ENCODE measurements at places on chromosomes 11 and 22.

GRCh38 chr11:116689413-116690127 is 83.2 kb downstream of the BUD13 start:
- DNase-seq: no peak

GRCh38 chr11:87473174-87473573 is 435.4 kb downstream of the TMEM135 start:
- DNase-seq: no peak

- DNase-seq: no peak
Measured at GRCh38 chr22:31086703-31087330, 5.7 kb downstream of the SMTN start.

- DNase-seq: no peak
Measured at GRCh38 chr11:2317354-2318050, 15.7 kb downstream of the TSPAN32 start.

DNA sequence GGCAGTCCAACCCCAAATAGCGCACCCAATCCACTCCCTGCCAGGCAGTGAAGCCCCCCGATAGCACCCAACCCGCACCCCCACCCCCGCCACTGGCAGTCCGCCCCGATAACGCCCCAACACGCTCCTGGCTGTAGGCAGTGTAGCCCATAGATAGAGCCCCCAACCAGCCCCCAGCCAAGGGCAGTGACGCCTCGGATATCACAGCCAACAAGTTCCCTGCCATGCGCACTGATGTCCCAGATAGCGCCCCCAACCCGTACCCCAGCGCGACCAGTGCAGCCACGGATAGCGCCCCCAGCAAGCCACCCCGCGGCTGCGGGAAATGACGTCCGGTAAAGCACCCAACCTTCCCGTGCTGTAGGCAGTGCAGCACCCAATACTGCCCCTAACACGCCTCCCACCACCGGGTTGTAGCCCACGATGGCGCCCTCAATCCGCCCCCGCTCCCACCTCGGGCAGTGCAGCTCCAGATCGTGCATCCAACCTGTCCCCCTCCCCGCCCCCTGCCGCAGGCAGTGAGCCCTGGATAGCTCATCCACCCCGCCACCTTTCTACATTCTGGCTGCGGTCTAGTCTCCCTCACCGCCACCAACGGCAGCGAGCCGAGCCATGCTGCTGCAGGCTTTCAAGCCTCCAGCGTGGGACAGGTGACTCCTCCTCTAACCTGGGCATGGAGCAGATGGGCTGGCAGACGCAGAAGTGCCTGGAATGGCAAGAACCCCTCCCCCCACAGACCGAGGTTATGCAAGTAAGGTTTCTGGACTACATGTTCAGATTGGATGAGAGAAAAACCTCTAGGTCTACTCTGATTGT is 625 bp downstream of the RFPL2 start:
- DNase-seq: no peak

- no peak for DNase-seq
Measured at GRCh38 chr11:15882876-15883454, 473.4 kb downstream of the SOX6 start.

- DNase-seq: no peak
Measured at GRCh38 chr11:35419830-35420333, 524 bp upstream of the SLC1A2 start.

DNA sequence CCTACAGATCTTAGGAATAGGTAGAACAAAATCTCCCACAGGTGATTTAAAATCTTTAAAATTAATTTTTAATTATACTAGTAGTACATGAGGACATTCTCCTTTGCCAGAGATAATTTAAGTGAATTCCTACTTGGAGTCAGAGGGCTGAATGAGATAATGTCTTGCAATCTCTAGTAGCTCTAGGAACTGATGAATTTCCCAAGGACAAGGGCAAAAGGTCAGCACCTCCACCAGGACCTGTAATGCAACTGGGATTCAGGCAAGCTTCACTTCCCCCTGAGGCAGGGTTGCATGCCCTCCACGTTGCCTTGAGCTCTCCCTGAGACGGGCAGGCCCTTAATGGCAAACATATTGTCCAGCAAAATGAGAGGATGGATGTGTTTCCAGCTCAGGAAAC is 330.3 kb upstream of the PITPNB start:
- DNase-seq: no peak

- DNase-seq: no peak
Measured at GRCh38 chr22:43563571-43563970, 151.8 kb downstream of the MPPED1 start.

DNA sequence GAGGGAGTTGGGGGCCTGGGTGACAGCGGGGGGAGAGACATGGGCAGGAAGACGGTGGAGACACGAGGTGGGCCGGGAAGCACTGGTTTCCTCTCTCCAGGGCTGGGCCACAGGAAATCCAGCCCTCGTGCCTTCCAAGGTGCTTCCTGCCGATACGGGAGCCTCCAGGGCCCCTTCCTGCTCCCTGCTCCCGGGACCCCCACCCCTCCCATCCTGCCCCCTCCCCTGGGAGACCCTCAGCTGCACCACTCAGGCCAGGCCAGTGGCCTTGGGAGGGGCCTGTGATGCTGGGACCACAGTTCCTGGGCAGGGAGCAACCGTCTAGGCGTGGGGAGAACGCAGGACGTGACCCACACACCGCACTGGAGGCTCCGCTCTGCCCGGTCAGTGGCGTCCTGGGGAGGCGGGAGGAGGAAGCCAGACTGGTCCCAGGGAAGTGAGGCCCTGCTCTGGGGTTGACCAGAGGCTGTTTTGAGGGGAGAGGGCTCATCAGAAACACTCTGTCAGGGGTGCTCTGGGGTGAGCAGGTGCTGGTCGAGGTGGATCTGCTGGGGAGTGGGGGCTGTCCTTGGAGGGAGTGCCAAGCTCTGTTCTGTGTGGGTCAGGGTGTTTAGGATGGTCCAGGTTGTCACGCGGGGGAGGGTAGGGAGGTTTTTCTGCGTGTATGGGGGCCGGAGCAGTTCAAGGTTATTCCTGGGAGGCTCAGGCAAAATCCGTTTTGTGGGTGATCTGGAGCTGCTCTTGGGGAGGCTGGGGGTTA is at the start of gene SHANK3:
SHANK3 (plus strand) TSS at position 353 of the 760 bp plus-strand sequence.
- no peak for DNase-seq

- DNase-seq: no peak
Measured at GRCh38 chr22:25782831-25783230, 40.8 kb downstream of the MYO18B start.

DNA sequence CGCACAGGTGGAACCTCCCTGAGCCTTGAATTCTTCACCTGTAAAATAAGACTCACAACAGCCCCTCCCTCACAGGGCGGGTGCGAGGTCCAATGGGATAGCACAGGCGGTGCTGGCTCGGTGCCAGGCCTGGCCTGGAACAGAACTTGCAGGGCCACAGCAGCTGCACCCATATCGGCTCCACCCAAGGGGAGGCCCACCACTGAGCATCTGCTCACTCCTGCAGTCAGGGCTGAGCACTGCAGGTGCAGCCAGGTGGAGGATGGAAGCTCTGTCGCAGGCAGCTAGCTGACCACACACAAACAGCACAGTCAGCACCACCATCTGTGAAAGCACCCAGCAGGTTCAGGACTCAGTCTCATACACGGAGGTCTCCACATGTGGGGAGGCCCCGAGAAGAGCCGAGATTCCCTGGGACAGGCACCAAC is 19.6 kb downstream of the VPS37C start:
- DNase-seq: no peak

GRCh38 chr11:69299023-69299461 is 5.1 kb downstream of the MYEOV start:
- DNase-seq: no peak

GRCh38 chr11:132742929-132743328 is 789.4 kb downstream of the OPCML start:
- DNase-seq: no peak

GRCh38 chr22:30305906-30306626 is 16.8 kb upstream of the CASTOR1 start:
- no peak for DNase-seq

- DNase-seq: no peak
Measured at GRCh38 chr22:36136475-36136874, 24.1 kb downstream of the APOL3 start.

GRCh38 chr11:115464269-115464668 is 39.9 kb downstream of the CADM1 start:
- no peak for DNase-seq

DNA sequence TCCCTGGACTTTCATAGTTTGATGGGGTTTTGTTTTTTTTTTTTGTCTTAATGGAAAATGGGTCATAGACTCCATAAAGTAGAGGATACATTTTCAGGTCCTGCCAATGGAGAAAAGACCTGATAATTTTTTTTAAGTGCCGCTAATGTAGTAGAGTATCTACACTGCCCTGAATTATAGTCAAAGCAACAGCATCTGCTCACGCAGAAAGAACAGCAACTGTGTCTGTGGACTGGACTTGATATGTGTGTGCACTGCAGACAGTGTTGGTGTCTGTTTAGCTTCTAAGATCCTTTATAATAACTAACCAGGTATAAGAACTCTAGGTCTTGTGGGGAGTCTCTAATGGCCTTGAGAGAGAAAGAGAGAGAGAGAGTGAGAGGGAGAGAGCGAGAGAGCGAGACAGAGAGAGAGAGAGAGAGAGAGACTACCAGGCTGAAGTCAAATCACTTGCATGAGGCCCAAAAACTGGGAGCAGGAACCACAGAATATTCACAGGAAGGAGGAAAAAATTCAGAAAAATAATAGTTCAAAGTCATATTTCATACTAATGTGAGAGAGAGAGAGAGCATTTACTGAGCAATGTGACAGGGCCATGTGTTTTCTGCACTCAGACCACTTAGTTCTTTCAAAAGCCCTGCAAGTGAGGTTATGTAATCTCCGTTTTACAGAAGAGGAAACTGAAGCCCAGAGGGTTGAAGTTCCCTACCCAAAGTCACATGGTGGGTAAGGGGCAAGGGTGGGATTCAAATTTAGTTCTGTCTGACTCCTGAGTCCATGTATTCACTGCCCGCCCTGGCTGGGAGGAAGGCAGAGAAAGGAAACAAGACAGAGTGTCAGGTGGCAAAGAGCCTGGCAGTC is 8.6 kb upstream of the MIAT start:
- DNase-seq: no peak

DNA sequence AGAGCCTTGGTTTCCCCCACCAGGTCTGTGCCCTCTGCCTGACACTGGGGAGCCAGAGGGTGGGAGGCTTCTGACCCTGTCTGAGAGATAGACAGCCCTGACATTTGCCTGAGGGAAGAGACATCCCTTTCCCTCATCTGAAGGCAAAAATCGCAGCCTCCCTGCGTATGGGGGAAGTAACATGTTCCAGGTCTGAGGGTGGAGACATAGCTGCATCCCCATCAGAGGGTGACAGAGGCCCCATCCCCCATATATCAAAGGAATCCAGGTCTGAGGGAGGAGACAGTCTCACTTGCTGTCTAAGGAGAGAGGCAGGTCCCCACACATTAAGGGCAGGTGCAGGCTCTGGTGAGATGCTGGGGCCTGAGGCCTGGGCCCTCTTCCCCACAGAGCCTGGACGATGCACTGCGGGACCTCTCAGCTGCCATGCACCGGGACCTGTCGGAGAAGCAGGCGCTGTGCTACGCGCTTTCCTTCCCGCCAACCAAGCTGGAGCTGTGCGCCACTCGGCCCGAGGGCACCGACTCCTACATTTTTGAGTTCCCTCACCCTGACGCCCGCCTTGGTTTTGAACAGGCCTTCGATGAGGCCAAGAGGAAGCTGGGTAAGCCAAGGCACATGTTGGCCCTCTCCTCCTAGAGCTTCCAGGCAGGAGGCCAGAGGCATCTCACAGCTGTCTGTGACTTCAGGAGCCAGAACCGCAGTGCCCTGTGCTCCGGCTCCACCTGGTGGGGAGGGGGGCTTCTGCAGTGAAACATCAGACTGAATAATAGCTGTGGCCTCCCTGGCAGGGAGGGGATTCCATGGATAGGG is 16.1 kb upstream of the RELT start:
- no peak for DNase-seq

DNA sequence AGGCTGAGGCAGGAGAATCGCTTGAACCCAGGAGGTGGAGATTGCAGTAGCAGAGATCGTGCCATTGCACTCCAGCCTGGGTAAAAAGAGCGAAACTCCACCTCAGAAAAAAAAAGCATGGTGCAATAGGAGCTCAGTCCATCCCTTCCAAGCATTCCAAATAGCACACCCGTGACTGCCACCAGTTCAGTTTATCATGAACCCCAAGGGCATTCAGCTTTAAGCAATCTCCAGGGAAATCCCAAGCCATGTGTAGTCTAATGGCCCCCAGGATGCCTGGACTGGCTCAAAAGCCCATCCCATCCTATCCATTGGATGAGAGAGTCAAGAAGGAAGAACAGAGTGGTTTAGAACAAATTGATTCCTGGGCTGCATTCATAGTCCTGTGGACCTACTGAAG is 16.2 kb downstream of the MICAL3 start:
- DNase-seq: no peak

DNA sequence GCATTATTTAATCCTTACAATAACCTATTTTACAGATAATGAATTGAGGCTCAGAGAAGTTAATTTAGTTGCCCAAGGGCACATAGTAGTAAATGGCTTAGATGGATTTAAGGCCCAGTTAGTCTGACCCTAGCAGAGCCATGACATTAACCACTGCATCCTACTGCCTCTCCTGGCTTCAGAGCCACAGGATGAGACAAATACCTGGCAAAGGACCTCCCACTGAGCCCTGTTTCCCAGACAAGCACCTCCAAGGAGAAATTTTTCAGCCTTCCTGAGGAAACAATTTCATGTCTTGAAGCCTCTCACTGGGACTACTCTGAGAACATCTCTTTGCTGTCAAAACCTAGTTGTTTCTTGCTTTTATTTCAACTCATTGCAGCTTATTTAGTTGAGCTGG is 28.4 kb downstream of the IZUMO1R start:
- no peak for DNase-seq

GRCh38 chr11:44028401-44028800 is 19.4 kb upstream of the ACCSL start:
- no peak for DNase-seq

DNA sequence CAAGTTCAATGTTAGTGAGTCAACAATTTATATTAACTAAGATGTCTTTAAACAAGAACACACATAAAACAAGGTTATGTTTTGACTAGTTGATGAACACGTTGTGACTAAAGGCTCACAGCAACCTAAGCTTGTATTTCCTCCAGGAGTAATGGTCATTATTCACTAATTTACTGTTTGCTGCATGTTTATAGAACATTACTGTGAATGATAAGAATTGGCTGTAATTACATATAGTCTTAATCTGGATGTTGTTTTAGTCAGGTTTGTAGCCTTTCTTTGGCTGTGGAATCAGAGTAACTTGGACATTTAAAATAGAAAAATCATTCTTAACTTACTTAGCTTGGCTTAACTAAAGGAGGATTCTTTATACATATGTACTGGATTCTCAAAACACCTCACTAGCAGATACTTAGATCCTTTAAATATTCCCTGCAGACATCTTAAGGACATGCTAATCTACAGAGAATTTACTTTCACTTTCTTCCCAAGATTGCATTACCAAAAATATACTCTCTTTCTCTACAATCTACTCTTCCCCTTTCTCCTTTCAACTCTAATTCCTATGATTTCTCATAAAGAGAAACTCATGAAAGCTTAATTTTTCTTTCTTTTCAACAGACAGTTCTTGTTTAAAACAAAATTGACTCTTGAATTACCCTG is 319.7 kb upstream of the CTSC start:
- no peak for DNase-seq

All from progenitor cell of endocrine pancreas (in vitro differentiated cells).